Stimulated activated CD4-positive, alpha-beta T cell treated with anti-CD3 and anti-CD28 coated beads, Interleukin-15, amount 100 ng/mL, for 1 hour (primary cell): ENCODE measurements at places on chromosomes 6 and 20.

DNA sequence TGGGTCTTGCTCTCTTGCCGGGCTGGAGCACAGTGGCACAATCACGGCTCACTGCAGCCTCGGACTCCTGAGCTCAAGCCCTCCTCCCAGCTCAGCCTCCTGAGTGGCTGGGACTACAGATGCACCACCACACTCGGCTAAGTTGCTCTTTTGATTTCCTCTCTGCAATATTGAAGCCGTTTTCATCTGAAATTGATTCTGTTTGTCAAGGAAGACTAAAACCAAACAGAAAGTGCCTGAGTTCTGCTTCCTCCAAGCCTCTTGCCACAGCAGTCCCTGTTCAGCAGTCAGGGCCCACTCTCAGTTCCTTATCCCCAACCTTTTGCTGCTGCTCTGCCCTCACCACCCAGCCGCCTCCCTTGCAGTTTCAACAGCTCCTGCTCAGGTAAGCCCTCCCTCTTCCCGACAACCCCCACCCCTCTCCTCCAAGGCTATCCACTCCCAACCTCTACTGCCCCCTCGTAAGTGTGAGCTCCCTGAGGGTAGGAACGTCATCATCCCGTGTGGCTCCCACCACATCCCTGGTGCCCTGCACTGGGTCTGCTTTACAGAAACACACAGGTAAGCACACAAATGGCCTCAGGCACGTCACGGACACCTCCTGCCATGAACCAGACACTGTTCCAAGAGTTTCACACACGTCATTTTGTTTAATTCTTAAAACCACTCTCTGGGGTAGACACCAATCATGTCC is 70.7 kb upstream of the TAB2 start:
- DNase-seq = no peak

DNA sequence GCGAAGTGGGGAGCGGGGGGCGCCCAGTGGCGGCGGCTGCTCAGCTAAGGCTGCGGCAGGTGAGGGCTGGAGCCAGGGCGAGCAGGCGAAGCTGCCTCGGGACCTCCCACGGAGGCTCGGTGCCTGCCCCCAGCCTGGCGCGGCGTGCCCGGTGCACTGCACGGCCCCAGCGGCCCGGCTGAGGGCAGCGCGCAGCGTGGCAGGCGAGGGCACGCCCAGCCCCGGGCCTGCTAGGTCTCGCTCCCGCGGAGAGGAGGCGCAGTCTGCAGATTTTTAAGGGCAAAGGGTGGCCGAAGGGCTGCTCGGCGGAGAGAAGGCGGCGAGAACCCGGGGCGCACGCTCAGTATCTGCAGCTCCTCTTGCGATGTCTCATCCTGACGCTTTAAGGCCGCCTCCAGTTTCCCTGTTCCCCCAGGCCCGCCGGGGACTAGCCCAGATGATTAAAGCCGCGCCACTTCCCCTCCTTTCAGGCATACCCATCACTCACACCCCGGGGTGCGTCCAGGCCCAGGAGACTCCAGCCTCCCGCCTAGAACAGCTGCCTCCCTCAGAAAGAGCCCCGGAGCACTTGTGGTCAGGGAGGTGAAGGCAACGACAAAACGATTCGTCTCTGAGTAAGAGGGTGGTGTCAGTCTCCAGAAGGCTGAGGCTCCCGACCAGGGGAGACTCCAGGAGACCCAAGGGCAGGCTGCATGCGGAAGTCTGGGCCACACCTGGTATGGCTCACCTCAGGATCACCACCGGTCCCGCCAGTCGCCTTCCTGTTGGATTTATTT is at the start of gene FERMT1:
Gene FERMT1 (minus strand): TSS at position 158 of the 776 bp plus-strand sequence. CDS start 3,476 bp downstream, outside the sequence.
- DNase-seq = no peak

- no peak for DNase-seq
Measured at GRCh38 chr20:14963262-14963663, 625.9 kb upstream of the FLRT3 start.

DNA sequence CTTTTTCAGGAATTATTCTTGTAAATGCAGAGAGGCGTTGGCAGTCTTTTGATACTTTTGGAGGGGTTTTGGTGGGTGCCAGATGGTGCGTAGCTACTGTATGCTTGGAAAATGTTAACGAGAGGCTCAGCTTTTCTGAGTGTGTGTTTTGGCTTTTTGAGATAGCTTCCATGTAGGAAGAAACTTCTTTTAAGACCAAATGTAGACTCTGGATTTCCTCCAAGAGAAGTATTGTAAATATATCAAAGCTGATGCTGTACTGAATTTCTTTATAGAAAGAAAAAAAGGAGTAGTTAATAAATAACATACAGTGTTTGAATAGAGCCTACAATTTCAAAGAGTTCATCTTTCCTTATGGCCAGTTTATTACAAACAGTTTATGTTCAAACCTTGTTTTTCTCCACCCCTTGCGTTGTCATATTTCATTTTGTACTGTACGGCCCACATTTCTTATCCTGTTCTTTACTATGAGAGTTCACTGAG is 16.7 kb downstream of the TIAM2 start:
- no peak for DNase-seq

DNA sequence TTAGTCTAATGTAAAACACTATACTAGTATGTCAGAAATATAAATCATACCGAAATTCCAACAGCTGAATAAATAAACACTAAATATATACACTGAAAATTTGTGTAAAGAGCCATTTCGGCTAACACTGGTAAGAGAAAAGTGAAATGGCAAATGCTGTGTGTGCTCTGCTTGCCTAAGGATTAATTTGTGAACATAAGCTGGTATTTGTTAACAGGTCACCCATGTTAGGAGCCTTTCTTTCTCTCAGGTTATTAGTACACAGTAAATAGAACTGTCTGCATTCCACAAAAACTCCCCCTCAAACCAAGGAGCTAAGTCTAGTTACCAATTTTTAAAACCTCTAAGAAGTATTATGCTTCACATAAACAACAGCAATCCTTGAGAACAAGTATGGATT is 27.0 kb downstream of the ELOVL5 start:
- no peak for DNase-seq

DNA sequence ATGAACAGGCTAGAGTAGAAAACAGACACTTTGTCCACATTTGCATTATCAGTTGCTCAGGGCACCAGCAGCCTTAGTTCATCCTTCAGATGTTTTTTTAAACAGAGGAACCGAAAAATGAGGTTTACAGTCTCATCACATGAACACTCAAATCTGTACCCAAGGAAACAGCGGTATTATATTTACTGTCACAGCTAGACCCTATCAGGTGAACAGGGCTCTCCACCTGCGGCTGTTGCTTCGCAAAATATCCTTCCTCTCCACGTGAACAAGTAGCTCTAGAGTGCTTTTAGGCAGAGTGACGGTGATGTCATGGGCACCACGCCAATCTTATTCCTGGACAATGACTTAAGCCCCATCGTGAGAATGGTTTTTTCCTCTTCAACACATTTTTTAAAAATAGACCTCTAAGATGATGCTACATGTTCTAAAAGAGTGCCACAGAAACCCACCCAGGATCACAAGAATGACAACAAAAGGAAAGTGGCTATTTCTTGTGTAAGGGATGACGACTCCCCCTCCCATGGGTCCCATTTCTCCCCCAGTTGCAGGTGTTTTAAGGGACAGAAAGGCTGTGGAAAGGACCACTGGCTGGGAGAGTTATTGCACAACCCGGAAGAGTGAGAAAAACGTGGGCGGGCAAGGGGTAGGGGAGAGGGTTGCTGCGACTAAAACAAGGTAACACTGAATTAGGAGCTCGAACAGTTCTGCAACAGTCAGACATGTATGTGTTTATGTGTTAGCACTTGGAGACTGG is 77.7 kb downstream of the EFHC1 start:
- DNase-seq = no peak

DNA sequence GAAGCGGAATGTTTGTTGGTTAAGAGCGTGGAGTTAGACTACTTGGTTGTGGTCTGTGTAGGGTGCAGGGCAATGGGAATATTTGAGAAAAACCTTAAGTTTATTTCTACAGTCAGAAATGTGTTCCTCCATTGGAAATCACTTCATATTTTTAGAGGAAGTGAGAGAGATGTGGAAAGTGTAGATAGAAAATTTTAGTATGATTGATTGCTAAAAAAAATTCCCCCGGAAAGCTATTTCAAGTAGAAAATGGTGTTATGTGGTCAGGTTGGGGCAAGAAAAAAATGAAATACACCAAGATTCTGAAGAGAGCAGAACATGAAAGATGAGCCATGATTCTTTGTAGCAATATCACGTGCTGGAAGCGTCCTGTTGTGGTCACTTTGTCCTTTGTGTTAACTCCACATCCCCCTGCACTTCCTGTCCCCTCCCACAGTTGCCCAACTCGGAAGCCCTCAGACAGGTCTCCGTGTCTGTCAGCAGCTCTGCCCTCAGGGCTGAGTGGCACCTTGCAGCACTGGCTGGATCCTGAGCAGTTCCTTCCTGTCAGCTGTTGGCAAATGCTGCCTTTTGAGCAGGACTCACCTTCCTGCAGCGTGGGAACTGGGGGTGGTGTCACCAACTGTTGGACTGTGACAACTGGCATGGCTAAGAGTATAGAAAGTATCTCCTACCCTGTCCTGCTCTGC is 137.5 kb upstream of the SLC24A3 start:
- no peak for DNase-seq

GRCh38 chr6:116102873-116103272 is 2.2 kb downstream of the NT5DC1 start:
- DNase-seq = no peak

GRCh38 chr6:73286752-73287151 is 23.8 kb upstream of the KHDC1 start:
- DNase-seq = no peak
